ENCODE measurements at places on chromosomes 11 and 22.

- peak; percentile 4 for DNase-seq
Measured at GRCh38 chr22:50700387-50701075, 27.9 kb downstream of the SHANK3 start.

DNA sequence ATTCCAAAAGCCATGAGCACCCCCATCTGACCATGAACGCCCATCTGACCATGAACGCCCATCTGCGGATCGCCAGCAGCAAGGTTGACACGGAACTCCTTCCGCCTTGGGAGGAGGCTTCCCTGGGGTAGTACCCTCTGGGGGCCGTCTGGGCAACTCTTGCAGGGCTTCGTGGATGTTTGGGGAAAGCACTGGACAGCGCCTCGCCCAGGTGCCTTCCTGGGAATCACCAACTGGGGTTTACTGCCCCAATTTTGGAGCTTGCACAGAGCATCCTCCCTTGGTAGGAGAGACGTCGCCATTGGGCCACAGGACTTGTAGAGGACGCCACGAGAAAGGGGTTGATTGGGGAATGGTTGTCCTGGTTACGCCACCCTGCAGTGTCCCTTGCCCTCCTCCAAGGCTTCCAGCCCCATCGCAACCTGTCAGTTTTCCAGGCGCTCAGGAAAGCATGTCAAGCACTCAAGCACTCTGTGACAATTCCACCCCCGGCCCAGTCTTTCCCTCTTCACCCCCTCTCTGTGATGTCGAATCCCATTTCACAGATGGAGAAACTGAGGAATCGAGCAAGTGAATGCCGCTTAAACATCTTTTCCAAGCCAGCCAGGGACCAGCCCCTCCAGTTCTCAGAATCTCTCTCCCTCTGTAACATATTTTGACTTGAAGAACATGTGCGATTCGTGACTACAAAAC, 914 bp upstream of the PRDM11 start:
- DNase-seq: peak; percentile 22

DNA sequence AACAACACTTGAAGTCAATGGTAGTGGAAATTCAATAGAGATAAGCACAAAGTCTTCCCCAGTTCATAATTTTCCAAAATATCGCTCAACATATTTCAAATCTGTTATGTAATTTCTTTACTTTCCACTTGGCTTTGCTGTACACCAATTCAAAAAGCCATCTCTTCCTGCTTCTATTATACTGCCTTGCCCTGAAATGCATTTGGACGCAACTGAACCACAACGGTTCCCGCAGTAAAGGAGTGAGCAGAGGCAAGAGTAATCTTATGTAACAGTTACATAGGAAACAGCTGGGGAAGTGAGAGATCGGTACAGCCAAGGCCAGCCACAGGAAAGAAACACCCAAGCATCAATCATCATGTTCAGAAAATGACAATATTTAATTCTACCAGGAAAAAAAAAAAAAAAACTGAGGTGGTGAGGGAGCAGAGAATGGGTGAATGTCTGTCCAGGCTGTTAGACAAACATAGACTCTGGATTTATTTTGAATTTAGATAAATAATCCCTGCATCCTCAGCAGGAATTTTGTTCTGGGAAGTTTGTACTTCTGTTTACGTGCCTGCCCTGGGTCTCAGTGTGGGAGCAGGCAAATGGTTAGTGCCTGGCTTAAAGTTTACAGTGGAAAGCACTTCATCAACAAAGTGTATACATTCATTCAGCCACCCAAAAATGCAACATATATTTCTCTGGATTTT, 392.2 kb downstream of the ETS1 start:
- DNase-seq: no peak

DNA sequence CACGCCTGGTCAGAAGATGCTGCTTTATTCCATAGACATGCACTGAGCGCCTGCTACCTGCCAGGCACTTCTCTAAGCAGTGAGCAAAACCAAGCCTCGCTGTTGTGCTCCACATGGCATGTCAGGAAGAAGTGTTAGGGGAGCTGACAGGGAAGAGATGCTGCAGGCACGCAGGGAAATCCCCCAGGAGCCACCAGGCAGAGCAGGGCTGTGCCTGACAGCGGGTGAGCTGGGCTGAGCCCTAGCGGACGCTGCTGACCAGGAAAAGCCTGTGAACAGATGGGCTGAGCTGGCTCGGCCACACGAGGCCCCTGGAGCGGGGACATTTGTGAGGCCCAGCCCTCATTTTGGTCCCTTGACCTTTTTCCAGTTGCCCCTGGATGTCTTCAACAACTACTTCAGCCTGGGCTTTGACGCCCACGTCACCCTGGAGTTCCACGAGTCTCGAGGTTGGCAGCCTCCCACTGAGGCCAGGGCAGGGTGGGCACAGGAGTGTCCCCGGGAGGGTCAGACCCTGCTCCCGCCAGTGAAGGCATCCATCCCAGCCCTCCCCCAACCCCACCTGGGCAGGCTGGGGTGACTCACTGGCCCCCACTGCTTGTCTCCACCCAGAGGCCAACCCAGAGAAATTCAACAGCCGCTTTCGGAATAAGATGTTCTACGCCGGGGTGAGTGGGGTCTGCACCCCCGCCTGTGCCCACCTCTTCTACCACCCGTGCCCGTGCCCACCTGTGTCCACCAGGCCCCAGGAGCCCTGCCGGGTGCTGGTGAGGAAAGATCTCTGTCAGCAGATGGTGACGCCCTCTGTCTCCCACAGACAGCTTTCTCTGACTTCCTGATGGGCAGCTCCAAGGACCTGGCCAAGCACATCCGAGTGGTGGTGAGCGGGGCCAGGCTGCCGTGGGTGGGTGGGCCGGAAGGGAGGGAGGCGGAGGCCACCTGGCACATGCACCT, 7.4 kb upstream of the MDK start:
- no peak for DNase-seq

DNA sequence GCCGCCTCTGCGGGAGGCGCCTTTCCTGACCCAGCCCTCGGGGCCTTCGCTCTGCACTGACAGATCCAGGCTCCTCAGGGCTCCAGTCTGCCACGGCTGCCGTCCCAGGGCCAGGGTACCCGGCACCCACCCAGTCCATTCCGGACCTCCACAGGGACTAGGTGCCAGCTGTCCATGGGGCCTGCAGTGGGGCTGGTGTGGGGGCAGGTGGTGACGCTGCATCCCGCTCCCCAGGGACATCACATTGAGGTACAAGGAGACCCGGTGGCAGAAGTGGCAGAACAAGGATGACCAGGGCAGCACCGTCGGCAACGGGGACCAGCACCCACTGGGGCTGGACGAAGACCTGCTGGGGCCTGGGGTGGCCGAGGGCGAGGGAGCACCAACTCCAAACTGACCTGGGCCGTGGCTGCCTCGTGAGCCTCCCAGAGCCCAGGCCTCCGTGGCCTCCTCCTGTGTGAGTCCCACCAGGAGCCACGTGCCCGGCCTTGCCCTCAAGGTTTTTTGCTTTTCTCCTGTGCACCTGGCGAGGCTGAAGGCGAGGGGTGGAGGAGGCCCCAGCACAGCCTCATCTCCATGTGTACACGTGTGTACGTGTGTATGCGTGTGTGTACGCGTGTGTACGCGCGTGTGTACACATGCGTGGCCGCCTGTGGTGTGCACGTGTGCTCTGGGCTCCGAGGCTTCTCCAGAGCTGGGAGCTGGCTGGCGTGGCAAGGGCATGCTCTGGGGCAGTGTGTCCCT, 16.7 kb downstream of the RNH1 start:
- DNase-seq: no peak

DNA sequence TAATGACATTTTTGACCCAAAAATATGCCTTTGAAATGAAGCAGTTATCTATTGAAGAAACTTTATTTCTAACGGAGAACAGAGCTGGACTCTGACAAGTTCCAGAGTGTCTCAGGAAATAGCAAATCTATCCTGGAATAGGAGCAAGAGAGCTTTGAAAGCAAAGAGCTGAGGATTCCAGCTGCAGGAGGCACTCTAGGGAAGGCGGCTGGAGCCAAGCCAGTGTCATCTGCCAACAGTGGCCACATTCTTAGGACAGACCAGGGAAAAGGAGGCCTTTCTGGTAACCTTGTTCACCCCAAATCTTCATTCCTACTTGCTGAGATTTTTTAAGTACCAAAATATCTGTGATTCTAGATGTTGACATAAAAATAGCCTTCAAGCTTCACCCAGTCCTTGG, 493.5 kb upstream of the B3GAT1 start:
- no peak for DNase-seq

GRCh38 chr11:71991494-71991893, 7.2 kb upstream of the IL18BP start:
- DNase-seq: no peak
